ENCODE measurements at places on chromosomes 6 and 20.

GRCh38 chr6:149440735-149441671, 40.9 kb downstream of the SUMO4 start:
- no peak for DNase-seq

GRCh38 chr6:20317430-20317829, 84.2 kb upstream of the E2F3 start:
- no peak for DNase-seq

DNA sequence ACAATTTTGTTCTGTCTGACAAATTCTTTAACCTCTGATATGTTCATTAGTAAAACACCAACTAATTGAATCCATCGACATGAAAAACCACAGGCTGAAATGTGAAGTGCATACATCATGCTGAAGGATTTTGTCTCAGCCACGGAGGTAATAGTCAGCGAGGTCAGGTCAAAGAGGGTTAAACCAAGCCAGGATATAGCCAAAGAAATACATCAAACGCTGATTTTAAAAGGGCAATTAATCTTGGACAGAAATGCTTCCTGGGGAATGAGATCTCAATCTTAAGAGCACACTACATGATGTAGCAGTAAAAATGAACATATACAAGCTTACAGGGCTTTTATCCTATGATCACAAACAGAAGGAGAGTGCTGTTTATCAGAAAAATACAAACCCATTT, 106.7 kb downstream of the PRDM1 start:
- no peak for DNase-seq

DNA sequence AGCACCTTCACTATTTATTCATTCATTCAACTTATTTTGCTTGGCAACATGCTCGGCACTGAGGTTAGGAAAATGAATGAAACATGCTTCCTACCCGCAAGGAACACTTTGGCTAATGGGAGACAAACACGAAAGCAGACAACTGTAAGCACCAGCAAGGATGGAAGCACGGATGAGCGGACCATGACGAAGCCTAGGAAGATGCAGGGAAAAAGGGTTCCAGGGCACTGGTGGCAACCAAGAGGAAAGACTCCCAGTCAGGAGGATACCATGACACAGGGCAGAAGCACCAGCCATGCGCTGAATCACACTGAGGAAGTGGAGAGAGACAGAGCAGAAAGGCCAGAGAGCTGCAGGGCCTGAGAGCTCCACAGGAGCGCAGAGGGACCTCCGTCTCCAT, 9.8 kb downstream of the PDE10A start:
- no peak for DNase-seq

- DNase-seq, result no peak
These were observed 37.7 kb upstream of the SYNCRIP start for GRCh38 chr6:85680388-85680787.

- no peak for DNase-seq
These were observed 59.1 kb upstream of the TMEM244 start for GRCh38 chr6:129920103-129920798.

DNA sequence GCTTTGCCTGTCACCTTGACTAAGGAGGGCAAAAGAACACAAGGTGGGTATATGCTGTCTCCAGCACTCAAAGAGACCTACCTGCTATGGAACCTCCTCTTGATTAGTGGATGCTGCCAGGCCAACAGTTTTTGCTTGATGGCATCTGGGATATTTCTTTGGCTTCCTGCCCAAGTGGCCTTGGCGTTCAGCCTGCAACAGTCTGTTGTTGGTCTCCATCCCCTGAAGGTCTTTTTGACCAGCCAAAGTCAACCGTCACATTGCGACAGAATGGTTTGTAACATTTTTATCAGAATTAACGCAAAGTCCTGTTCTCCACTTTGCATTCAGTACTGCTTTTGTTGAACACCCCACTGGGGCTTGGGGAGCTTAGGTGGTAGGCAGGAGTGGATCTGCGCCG, 37.1 kb downstream of the SERPINB1 start:
- DNase-seq, result no peak
